Suppressor macrophage treated with lipopolysaccharide for 1 hour (primary cell): ENCODE measurements at places on chromosomes 7 and 10.

DNA sequence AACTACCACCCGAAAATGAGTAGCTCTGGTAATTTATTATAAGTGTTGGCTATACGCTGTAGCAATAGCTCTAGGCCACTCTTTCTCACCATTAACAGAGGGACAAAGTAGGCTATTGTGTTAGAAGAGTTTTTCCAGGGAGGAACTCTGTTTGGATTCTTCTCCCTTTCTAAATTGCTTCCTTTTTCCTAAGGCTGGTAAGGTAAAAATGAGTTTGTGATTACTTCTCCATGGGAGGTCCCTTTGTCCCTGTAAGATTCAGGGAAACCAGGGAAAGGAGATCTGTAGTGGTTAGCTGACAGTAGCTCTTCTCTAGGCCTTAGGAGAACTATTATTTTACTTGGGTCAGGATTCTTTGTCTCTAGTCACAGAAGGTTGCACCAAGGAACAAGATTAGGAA is 23.2 kb upstream of the SEMA3E start:
- DNase-seq = no peak

- no peak for DNase-seq
Measured at GRCh38 chr10:123746061-123746460, 79.9 kb downstream of the GPR26 start.

DNA sequence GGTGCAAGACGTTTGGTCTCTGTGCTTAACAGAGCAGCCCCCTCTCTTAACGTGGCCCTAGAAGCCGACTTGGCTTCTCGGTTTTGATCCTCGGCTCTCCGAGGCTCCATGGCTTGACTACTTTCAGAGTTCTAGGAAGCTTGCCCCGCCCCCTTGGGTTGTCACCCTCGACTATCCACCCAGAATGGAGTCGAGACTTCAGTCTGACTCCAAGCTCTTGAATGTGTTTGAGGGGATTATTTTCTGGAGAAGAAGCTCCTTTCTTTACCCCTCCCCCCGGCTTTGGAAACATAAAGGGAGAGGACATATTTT is 448 bp downstream of the SEC24C start:
- DNase-seq = peak; percentile 86

DNA sequence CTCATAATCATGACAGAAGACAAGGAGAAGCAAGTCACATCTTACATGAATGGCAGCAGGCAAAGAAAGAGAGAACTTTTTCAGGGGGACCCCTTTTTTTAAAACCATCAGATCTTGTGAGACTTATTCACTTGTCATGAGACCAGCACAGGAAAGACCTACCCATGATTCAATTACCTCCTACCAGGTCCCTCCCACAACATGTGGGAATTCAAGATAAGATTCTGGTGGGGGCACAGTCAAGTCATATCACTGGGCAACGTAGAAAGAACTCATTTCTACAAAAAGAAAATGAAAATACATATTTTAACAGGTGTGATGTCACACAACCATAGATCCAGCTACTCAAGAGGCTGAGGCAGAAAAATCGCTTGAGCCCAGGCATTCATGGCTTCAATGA is 304.1 kb downstream of the IPMK start:
- DNase-seq = no peak

- DNase-seq = no peak
Measured at GRCh38 chr7:39659356-39660013, 36.1 kb downstream of the RALA start.

GRCh38 chr10:6423004-6423403 is 157.1 kb downstream of the PRKCQ start:
- DNase-seq = no peak

GRCh38 chr7:11959121-11959520 is 127.1 kb upstream of the THSD7A start:
- DNase-seq = no peak

DNA sequence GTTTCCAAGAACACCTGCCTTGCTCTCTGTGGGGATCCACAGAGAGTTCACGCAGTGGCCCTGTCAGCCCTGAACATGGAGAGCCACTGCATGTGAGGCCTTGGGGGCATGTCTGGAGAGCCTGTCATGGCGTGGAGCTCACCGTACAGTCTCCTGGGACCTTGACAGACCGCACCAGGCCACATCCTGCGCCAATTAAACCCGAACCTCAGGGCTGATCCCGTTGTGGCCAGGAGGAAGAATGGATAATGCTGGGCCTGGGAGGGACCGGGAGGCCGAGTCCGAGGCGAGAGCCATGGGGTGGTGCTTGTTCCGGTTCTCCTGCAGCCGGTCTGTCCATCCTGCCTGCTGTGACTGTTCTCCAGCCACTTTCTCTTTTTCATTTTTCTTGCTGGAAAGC is 68.7 kb downstream of the DNAJB6 start:
- DNase-seq = no peak

DNA sequence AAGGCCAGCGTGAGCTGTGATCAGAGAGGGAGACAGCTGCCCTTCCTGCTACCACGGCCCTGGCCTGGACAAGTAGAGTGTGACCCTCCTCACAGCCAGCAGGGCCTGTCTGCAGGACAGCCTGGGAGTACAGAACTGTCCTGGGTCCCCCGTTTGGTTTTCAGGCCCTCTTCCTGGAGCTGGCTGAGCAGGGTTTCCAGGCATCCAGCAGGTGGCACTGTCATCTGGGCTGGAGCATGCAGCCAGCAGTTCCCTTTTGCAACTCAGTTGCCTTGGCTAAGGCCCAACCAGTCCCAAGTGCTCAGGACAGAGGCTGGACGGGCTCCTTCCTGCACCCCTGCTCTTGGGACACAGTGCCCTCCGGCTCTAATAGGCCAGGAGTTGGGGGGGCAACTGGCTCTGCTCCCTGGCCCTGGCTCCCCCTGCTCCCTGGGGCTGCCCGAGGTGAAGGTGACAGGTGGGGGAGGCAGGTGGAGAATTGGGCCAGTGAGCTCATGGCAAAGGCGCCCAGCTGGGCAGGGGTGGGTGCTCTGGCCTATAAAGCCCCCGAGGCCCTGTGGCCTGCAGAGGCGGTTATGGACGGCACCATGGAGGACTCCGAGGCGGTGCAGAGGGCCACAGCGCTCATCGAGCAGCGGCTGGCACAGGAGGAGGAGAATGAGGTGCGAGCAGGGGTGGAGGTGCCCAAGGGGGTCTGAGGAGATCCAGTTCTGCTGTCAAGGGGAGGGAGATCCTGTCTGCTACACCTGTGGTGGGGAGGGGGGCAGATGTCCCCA is at the start of gene ANKRD2:
TSS of gene ANKRD2 (plus strand) at position 566 of the 776 bp plus-strand sequence. CDS start at position 576, 10 bp downstream.
- DNase-seq = peak; percentile 71

GRCh38 chr10:71434760-71435394 is 38.2 kb downstream of the CDH23 start:
- no peak for DNase-seq

DNA sequence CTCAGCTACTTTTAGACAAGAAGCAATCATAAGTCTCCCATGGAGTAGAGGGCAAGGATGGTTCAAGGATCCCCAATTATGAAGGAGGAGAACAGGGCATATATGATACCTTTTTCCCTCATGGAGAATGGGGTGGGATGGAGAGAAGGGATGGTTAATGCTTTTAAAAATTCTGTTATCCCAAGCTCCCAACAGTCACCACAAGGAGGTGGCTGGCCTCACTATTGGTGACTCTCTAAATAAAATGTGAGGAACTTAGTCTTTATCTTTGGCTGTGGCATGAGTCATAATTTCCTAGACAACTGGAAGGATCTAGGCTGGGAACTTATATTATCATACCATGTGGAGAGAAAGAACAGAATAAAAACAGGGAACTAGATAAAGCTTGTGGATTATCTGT is 297.0 kb downstream of the PHTF2 start:
- no peak for DNase-seq

- DNase-seq = no peak
Measured at GRCh38 chr7:157565981-157566630, 229.3 kb downstream of the DNAJB6 start.

- no peak for DNase-seq
Measured at GRCh38 chr7:49763791-49764190, 9.6 kb upstream of the VWC2 start.
